ENCODE measurements at places on chromosomes 5 and 9.
A peak's percentile ranks its signal among the peaks of the same experiment; 100 is the strongest.

DNA sequence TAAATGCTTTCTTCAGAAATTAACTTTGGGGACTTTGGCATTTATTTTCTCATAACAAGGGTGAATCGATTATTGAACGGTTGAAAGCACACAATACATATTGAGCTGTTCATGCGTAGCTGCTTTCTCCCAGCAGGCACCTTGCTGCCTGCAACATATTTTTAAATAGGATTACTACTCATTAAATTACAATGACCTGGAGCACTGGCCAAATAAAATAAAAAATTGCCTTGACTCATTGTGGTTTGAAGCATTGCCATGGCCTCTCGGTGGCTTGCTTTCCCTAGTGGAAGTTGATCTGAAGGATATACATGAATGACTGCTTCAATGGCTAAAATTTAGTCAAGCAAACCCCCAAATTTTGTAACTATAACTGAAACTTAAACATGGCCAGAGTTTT lies 181.6 kb upstream of the NUDT12 start:
- DNase-seq, result no peak

DNA sequence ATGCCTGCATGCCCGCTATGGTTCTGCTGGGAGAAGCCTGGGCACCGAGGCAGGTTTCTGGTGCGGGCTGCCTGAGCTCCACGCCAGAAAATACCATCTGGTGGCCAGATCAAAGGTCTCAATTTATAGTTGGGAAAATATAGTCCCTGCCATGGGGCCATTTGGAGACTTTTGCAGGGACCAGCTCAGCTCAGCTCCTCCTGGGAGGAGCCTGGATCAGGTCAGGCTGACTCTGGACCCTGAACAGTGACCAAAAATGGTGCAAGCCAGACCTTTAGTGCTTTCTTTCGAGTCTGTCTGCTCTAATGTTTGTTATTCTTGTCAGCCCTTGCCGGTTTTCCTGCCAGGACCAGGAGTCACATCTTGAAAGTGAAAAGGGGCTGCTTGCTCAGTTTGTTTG lies 31.8 kb downstream of the HMCN2 start:
- DNase-seq, result no peak

DNA sequence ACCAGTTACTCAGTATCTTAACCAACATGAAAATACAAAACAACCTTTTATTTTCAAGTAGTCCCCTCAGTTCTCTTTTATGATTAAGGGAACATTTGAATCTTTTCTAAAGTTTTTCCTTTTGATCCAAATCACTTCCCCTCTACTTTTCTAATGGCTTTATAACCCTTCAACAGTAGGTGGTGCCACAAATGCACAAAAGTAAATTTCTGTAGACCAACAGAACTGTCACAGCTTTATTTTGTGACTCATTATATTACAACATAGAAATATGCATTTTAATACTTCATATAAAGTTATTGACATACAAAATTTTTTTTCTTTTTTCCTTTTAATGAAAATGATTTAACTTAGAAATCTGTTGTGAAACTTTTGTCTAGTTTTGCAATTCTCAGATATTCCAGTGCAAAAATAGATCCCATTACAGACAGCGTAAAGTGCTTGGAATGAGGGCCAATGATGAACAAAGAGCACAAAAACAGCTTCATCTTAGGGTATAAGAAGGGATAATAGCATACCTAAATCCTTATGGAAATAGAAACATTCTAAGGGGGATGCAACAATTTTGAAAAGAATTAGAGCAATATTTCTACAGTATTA lies 17.0 kb downstream of the NIPSNAP3B start:
- DNase-seq, result no peak

DNA sequence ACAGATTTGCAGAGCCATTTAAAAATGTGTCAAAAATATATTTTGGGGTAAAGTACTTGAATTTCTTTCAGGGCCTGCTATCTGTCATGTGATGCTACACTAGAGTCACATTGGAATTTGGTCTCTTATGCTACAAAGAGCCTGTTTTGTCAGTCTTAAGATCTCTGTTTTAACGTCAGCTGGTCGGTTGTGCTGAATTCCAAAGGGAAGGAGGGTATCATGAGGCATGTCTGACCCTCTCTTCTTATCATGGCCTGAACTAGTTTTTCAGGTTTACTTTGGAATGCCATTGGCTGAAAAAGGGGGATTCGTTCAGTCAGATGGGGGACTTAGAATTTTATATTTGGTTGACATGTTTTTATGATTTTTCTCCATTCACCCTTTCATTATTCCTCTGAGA lies 290.6 kb downstream of the CD180 start:
- no peak for DNase-seq

DNA sequence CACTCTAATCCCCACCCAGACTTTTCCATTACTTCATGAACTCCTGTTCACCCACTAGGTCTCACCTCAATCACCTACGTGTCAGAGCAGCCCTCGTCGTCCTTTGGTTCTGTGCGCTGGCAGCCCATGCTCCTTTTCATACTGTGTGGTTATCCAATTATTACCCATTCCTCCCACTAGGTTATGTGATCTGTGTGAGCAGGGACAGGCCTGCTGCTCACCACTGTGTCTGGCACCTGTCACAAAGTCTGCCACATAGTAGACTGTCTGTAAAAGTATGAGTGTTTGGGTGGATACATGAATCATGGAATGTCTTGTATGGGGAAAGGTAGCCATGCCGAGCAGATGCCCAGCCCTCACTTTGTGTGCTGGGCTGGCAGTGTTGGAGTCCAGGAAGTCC lies 12.1 kb upstream of the SMAD5 start:
- no peak for DNase-seq

- no peak for DNase-seq
Measured at GRCh38 chr5:78693339-78693738, 44.8 kb upstream of the LHFPL2 start.

DNA sequence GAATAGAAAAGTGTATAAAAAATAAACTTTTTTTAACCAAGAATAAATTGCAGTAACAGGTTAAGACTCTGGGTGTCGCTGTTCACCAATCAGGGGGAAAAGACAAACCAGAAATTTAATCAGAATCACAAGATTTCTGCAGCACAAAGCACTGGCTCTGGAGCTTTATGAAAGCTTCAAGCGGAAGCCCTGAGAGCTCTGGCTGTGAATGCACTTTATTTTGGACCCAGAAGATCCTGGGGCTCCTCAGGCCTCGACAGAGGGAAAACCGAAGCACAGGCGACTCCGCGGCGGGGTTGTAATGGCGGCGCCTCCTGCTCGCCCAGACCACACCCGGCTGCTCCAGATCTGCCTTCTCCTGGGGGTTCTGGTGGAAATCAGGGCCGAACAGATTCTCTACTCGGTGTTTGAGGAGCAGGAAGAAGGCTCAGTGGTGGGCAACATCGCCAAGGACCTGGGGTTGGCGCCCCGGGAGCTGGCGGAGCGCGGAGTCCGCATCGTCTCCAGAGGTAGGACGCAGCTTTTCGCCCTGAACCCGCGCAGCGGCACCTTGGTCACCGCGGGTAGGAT lies at the start of gene PCDHGA4:
Gene PCDHGA4 (plus strand): TSS at position 122 of the 570 bp plus-strand sequence. CDS start 87 bp downstream, at position 209.
- peak; percentile 16 for DNase-seq

GRCh38 chr9:111874500-111874899 lies 22.1 kb upstream of the UGCG start:
- no peak for DNase-seq

DNA sequence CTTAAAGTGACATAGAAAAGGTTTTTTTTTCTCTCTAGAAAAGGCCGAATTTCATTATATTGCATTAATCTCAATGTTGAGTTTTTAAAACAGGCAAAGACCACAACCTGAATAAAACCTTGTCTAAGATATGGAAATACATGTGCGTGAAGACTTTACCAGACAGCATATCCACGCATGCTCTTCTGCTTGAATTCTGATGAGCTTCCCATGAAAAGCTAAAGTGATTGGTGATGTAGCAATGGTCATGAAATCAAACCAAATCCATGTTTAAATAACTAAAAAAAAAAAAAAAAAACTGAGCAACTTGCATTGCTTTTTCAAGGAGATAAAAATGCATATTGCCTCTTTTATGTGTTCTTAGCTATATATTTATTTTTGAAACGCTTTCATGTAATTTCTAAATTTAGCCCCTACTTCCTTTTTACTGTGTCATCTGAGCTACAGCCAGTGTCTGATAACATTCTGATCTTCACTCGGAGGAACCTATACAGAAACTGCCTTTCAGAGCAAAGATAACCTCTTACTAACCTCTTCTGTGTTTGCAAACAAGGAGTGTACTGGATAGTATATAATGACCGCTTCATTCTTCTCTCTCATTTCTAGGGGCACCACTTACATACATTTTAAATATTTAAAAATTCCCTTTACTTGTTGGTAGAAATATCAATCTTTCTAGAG lies 179.1 kb upstream of the GNA14 start:
- no peak for DNase-seq

GRCh38 chr5:171355302-171355724 lies 32.3 kb upstream of the NPM1 start:
- peak; percentile 35 for DNase-seq

DNA sequence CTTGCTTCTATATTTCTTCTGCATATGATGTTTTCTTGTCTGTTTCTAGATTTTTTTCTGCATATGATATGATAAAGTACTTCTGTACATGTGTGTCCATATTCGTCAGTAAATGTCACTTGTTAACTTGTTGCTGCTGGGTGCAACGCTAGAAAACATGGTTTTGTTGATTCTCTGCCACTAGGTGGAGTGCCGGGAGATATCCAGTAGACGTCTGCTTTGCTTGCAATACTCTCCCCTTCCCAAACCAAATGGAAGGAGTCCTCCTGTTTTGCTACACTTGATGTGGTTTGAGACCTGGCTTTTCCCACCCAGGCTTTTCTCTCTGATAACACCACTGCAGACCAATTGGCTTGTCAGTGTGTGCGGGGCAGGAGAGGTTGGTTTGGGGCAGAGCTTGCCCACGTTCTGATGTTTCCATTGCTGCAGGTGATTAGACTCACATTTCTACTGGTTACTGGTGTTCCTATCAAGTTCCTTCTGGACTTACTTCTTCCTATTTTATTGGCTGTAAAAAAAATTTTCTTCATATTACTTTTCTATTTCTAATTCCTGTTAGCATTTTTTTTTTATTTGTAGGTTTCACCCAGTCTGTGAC lies 900.0 kb upstream of the CDH10 start:
- no peak for DNase-seq

DNA sequence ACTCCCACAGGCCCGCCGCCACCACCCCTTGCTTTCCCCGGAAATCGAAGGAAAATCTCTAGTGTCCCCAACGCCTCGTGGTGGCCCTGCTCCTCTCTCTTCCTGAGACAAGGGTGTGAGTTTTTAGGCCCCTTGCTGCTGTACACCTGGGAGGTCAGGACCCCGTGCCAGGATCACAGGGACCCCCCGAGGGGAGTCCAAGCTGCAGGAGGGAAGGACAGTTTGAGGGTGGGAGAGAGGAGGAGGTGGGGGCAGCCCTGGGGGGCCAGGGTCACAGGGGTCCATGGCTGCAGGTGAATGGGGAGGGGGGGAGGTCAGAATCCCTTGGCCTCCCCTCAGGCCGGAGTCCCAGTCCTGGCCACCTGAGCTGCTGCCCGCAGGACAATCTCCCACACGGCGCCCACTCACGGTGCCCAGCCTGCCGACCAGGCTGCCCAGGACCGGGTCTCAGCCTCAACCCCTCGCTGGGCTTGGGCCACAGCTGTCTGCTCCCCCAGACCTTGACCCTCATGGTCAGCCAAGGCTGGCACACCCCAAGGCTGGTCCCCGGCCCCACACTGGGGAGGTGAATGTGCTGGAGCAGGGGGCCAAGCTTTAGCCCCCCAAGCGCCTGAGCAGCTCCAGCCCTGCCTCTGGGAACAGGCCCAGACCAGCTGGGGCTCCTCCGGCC lies 19.9 kb downstream of the TPPP start:
- DNase-seq, result no peak

DNA sequence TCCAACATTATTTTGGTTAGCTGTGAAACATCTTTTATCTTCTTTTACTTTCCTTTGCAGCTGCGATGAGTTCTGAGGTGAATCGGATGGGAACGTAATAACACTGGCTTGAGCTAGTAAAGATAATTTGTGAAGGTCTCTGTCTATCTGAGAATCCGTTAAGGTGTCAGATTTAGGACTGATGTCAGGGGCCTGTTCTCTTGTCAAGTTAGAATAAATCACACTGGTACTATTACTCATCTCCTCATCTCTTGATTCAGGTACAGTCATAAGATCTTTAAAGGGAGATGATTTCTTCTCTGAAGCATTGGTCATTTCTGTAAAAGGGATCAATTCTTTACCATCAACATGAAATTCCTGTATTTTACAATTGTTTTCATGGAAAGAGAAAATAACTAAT lies 26.2 kb downstream of the SETX start:
- DNase-seq, result no peak

GRCh38 chr5:136007271-136007670 lies 21.5 kb upstream of the TGFBI start:
- no peak for DNase-seq

DNA sequence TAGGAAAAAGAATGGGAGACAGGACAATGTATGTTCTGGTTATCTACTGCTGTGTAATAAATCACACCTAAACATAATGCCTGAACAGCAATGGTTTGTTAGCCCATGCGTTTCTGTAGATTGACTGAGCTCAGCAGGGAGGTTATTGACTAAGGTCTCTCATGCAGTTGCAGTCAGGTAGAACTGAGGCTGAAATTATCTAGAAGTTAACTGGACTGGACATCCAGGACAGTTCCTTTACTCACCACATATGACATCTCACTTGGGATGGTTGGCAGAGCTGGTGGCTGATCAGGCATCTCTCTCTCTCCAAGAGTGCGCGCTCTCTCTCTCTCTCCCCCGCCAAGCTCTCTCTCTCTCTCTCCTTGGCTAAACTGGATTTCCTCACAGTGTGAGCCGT lies 8.9 kb upstream of the FOXB2 start:
- DNase-seq, result no peak

- DNase-seq, result no peak
Measured at GRCh38 chr9:121225240-121225639, 23.6 kb upstream of the RAB14 start.

- no peak for DNase-seq
Measured at GRCh38 chr5:35884773-35885172, 28.1 kb downstream of the IL7R start.

- DNase-seq, result no peak
Measured at GRCh38 chr5:2588850-2589501, 162.5 kb downstream of the IRX2 start.
